ENCODE measurements at places on chromosomes 1 and 21.

DNA sequence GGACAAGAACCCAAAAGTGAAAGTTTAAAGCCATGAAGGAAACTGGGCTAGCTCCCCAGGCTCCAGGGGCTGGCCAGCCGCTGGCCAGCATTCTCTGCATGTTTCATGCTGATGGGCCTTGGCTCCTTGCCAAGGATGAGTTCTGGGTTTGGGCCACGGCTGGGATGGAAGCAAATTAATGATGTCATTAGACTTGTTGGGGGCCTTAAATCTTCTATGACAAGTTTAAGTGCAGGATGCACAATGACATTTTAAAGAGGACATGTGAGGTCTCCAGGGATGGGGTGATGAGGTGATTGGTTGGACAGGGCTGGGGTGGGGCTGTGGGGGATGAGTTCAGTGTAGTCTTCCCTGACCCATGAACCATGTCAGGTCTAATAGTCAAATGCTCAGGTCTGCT lies 199.6 kb downstream of the TRABD2B start:
- no peak for DNase-seq

GRCh38 chr1:12595757-12596006 lies 22.3 kb downstream of the DHRS3 start:
- DNase-seq: no peak

DNA sequence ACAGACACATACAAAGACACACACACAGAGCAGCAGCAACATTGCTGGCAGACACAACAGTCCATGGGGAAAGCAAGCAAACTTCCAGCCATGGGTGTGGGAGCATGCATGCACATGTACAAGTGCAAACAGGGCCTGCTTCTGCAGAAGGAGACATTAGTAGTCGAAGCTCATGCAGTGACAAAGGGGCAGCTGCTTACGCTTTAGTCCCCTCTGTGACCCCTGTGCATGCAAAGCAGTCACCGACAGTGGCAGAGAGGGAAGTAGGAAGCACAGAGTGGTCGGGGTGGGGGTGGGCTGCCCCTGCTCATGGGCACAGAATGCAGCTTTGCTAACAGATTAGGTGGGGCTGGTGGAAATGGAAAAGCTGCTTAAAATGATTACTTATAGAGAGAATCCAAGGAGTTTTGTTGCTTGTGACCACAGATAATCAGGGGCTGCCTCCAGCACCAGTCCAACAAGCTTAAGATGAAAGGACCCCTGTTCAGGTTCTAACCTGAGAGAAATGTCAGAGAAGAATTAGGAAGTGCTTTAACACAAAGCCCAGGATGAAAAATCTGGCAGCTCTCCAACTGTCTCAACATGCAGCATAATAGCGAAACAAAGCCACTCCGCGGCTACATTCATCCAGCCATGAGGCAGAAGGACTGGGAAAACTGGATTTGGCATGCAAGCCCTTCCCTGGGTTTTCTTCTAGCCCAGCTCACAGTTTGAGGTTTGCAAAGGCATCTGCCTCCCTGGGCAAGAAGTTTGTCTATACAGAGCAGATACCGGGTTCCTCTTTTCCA lies 378.9 kb downstream of the KCNH1 start:
- DNase-seq: no peak

- no peak for DNase-seq
Observed at GRCh38 chr1:6357243-6357936, 36.2 kb downstream of the ACOT7 start.

- DNase-seq: no peak
Observed at GRCh38 chr1:108010581-108010980, 45.6 kb upstream of the VAV3 start.

DNA sequence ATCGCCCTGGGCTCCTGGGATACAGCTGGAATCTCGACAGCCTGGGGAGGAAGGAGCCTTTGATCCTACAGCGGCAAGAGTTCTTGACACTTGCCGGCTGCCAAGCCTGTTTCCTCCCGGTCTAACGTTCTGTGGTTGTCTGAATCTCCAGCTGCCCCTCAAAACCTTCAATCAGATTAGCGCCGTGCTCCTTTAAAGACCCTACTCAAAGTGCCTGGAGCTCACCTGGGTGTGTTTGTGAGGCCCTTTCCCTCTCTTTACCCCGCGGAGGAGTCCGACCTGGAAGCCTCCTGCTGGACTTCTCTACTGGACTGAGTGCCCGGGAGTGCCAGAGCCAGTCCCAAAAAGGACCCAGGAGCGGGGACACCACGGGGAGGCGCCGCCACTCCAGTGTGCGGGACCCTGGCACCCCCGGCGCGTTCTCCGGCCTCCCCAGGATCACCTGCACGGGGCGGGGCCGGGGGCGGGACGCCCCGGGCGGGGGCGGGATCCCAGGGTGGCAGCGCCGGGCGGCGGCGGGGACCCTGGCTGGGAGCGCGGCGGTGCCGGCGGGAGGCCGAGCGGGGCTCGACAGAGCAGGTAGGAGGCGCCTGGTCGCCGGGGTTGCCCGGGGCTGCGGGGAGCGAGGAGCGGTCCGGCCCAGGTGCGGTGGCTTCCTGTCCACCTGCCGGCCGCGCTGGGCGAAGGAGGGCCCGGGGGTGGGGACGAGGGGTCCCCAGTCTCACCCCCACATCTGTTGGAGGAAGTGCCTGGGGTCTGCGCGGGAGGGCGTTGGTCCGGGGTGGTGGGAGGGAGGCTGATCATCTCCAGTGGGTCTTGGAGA lies at the start of gene NCMAP:
TSS of gene NCMAP (plus strand) at position 497 of the 823 bp plus-strand sequence. CDS start 39,344 bp downstream, outside the sequence.
- DNase-seq: peak; percentile 41

- DNase-seq: no peak
Observed at GRCh38 chr1:203128716-203129500, 1.4 kb downstream of the ADORA1 start.

- no peak for DNase-seq
Observed at GRCh38 chr1:41870076-41870562, 48.6 kb downstream of the HIVEP3 start.

GRCh38 chr1:23613191-23614031 lies 54.1 kb upstream of the ID3 start:
- DNase-seq: no peak

- no peak for DNase-seq
Observed at GRCh38 chr1:220813013-220813412, 26.3 kb downstream of the MTARC1 start.

- no peak for DNase-seq
Observed at GRCh38 chr1:62333441-62333840, 14.2 kb upstream of the KANK4 start.

GRCh38 chr1:201226859-201227488 lies 36.4 kb downstream of the IGFN1 start:
- DNase-seq: no peak

DNA sequence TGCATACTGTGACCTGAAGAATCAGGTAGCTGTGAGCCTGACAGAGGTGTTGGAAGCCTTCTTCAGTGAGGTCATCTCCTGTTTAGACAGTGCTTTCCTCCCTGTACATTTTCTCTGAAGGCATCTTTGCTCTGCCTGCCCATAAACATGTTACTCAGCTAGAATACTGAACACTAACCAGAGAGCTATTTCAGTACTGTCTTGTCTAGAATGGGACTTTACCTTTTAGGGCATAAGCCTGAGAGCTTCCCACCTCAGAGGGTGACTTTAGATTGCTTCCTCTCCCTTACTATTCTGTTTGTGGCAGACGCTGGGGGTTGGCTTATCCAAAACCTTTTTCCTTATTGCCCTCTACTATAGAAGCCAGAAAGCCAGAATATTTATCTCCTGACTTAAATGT lies 23.3 kb upstream of the ZNF326 start:
- DNase-seq: no peak

DNA sequence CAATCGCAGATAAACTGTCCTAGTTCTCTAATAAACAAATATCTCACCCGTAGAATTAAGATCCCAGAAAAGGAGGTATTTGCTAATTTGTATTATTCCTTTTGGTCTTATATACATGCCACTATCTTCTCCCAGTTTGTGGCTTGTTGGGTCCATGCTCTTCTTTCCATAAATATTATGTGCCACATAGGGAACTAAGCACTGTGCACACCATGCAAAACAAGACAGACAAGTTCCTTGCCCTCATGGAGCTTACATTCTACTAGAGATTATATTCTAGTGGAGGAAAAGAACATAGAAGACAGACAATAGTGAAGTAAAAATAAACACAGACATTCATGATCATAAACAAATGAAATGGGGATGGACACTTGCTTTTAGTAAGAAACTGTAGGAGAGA lies 4.7 kb downstream of the GART start:
- no peak for DNase-seq

Measured in stimulated activated CD4-positive, alpha-beta T cell treated with anti-CD3 and anti-CD28 coated beads, Interleukin-12 subunit alpha, Interleukin-12 subunit beta, amount 100 ng/mL, for 24 hours (primary cell).